ENCODE measurements at places on chromosomes 4 and X.

DNA sequence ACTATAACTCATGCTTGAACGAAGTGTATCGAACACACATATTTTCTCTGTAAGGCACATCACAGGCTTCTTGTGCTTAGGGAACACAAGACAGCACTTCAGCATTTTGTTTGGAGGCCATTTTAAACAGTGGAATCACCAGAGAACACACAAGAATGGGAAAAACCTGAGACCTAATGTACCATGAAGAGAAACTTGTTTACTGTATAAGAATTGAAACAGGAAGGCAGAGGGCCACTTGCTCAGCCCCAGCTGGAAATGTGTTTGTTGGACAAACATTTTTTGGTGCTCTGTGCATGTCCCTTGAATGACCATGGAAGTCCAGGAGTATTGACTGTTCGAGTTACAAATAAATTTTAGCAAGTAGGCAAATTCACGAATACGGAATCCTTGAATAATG lies 47.5 kb downstream of the RAPGEF2 start:
- no peak for DNase-seq

DNA sequence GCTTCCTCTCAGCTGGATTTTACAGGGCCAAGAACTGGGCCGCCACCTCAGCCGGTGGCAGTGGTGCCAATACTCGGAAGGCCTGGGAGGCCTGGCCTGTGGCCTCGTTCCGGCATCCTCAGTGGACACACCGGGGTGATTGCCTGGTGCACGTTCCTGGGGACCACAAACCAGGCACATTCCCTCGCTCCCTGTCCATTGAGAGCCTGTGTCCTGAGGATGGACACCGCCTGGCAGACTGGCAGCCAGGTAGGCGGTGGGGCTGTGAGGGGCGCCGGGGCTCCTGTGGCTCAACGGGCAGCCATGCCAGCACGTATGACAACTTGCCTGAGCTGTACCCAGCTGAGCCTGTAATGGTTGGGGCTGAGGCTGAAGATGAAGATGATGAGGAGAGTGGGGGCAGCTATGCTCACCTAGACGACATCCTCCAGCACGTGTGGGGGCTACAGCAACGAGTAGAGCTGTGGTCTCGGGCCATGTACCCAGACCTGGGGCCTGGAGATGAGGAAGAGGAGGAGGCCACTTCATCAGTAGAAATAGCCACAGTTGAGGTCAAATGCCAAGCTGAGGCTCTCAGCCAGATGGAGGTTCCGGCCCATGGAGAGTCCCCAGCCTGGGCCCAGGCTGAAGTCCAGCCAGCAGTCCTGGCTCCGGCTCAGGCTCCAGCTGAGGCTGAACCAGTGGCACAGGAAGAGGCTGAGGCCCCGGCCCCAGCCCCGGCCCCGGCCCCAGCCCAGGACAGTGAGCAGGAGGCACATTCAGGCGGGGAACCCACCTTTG lies 70.4 kb downstream of the STARD8 start:
- DNase-seq = no peak

GRCh38 chrX:46759645-46759974 lies 692 bp upstream of the SLC9A7 start:
- DNase-seq = no peak

DNA sequence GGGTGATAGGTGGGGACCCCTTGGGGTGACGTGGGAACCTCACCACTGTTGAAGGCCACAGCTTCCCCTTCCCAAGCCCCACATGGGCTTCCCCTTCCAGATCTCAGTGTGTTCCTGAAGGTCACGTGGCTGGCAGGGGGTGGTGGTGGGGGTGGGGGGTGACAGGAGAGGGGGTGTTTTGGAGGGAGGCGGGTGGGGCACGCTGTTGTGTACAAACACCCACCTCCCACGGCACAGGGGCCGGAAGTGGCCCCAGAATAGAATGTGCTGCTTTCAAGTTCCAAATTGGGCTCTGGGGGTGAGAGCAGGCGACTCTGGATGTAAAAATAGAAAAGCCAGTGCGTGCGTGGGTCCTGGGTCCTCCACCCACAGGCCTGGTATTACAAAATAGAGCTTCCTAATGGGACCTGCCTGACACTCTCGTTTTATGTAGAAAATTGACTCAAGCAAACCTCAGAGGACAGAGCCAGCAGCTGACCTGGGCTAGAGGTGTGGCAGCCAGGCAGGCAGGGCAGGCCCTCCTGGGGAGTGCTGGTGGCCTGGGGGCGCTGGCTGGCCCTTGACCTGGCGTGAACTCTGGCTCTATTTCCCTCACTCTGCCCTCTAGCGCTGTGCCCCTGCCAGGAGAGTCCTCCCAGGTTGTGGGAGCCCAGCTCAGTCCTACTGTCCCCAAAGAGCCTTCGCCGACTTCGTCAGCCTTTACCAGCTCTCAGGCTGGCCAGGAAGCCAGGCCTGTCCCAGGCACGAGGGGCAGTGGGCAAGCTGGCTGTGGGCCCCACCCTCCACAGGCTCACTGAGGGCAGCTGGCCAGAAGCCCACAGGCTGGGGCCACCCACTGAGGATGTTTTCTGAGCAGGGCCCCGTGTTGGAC lies 5.4 kb upstream of the SH3BP2 start:
- no peak for DNase-seq

DNA sequence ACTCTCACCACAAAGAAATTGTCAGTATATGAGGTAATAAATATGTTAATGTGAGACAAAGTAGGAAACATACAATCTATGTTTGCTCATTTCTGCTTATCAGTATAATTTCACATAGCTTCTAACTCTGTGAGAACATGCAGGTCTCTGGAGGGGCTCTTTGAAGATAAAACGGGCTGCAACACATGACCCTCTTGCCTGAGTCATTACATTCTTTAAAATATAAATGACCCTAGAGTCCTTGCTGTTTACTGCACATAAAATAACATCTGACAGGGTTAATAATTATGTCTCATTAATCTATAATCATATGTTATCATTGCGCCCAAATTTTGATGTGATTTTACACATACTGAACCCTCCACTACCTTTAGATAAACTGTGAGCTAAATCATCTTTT lies 681.5 kb downstream of the ARAP2 start:
- no peak for DNase-seq

- DNase-seq = no peak
Observed at GRCh38 chrX:84047339-84047738, 140.7 kb downstream of the RPS6KA6 start.

DNA sequence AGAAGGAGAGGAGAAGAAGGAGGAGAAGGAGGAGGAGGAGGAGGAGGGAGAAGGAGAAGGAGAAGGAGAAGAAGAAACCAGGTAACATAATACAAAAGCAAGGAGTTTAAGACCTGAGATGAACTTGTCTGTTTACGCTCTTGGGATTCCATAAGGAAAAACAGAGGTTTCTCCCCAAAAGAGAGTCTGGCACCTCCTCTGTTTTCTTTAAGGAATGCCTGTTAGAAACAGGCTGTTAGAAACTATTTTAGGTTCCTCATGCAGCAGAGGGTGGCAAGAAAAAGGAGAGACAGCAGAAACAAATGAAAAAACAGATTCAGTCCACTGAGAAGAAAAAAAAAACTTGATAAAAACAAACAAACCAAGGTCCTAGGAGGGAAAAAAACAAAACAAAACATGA lies 10.3 kb upstream of the FHDC1 start:
- DNase-seq = no peak

- no peak for DNase-seq
Observed at GRCh38 chr4:130393642-130394041, 1297.7 kb downstream of the C4orf33 start.

GRCh38 chr4:139223682-139224317 lies 46.8 kb upstream of the ELF2 start:
- peak; percentile 54 for DNase-seq

DNA sequence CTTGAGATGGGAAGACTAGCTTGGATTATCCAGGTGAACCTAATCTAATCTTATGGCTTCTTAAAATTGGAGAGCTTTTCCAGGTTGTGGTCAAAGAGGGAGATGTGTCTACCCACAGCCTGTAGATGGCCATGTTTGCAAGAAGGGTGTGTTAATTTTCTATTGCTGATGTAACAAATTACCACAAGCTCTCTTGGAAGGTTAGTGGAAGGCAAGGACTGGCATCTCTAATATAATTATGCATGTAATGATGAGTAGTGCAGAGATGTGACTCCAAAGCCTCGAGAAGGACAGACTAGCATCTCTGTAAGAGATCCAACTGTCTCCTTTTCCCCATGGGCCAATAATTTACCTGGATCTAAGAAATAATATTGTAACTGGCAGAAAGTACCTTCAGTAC lies 3.2 kb upstream of the ADH1B start:
- DNase-seq = no peak

GRCh38 chrX:13015536-13016236 lies 28.7 kb downstream of the FAM9C start:
- no peak for DNase-seq

DNA sequence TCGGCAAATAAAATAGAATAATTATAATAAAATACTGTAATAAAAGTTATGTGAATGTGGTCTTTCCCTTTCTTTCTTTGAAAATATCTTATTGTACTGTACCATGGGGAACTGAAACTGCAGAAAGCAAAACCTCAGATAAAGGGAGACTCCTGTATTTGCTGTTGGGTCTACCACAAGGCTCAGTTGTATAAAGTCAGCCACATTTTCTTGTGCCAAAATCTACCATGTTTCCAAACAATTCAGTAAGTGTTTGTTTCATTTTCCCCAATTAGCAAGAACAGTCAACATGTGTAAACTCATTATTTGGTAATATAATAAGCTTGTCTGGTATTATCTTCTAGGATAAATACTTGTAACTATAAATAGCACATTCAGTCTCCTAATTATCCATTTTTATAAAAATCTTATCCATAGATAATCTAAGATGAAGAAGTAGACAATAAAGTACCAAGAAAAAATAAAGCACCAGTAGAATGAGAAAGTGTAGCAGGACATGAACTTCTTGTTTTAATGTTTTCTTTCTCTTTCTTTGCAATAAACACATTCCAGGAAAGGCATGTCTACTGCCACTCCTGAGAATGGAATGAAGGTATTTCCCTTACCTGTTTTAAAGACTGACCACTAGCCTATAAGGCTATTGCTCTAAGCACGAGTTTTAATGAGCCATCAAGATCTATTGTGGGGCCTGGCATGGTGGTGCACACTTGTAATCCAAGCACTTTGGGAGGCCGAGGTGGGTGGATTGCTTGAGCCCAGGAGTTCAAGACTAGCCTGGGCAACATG lies 15.0 kb upstream of the OTUD4 start:
- DNase-seq = no peak

- DNase-seq = no peak
Observed at GRCh38 chrX:143988356-143988755, 104.5 kb downstream of the UBE2NL start.

- DNase-seq = no peak
Observed at GRCh38 chrX:153464116-153464515, 6.3 kb downstream of the HAUS7 start.

GRCh38 chr4:97150966-97151365 lies 992.3 kb downstream of the STPG2 start:
- no peak for DNase-seq

GRCh38 chr4:113452868-113453620 lies 308.5 kb downstream of the CAMK2D start:
- no peak for DNase-seq

DNA sequence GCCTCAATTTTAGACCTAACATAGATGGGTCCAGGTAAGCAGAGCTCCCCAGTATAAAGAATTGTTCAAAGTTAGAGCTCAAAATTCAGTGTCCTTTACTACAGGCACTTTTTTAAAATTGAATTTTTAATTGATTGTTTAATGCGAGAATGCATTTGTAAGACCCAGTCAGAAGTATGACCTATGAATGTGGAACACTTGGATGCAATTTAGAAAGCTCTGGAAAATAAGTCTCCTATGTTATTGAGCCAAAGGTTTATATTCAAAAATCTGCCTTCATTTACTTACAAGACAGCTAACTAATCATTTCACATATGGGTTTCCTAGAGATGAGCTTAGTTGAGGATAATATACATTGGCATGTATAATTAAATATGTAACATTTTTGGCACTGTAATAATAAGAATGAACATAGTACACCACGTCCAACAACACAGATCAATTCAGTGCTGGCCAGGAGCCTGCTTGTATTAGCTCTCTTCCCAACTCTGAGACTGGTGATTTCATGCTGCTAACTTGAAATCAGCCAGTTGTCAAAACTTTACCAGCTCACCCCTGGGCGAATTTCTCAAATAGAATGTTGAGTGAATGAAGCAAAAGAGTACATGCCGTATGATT lies 197.2 kb upstream of the NPY2R start:
- no peak for DNase-seq

DNA sequence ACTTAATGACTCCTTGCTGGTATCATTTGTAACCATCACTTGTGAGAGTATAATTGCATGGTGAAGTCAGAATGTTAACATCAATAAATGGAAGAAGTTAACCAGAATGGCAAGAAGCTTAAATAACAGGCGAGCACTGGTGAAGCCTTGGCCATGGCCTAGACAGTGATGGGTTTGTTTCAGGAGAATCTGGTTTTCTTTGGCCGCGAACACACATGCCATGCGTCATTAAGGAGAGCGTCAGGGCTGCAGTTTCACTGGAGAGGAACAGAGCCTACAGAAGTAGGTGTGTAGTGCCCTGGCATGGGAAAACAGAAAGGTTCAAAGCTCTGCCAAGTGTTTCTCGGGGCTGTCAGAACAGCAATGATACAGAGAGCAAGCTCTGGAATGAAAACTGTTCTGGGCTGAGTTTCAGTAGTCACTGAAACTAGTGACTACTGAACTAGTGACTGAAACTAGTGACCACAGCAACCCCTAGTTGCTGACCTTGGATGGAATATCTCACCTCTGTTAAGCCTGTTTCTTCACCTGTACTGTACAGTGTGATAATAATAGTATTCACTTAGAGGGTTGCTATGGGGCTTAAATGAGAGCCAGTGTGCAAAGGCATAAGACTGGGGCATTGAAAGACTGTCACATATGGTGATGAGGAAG lies 93.8 kb downstream of the C4orf51 start:
- no peak for DNase-seq

DNA sequence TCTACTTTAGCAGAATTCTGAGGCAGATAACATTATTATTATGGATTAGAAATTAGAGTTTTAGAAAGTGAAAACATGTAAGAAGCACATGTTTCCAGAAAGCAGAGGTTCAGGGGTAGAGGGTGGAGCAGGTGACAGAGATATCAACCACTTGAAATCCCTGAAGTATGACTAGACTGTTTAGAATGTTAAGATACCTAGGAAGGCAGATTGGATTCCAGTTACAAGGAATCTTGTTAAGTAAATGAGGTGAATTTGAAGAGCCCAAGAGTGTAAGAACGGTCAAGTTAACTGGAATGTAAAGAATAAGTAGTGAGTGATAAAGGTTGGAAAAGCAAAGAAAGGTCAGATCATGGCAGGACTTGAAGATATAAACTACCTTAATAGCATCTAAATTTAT lies 37.6 kb downstream of the ARSJ start:
- DNase-seq = no peak

DNA sequence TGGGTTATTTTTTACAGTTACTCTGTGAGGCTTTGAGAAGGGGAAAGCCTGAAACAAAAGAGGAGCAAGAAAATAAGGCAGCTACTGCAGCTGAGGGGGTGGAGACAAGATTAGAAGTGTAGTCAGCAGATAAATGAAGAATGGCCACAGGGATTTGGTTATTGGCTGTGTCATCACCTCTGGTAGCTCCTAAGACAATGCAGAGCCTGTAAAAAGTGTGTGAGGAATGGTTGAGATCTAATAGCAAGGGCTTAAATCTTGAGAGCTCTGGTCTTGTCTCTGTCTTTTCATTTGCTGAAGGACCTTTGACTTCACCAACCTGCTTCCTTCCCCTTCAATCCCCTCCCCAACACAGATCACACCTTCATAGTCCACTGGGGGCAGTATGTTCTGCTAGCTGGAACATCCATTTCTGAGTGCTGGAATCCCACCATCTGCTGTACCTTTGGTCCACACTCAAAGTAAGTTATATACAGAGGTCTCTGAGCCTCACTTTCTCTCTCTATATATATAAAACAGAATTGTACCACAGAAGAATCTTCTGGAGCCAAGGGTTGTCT lies 213.7 kb upstream of the ZIC3 start:
- DNase-seq = no peak

GRCh38 chr4:186144946-186145569 lies 40.6 kb downstream of the FAM149A start:
- DNase-seq = peak; percentile 68
